AG10803 (cell line): ENCODE measurements at places on chromosomes 6 and 20.

- no peak for DNase-seq
Observed at GRCh38 chr6:80674669-80675068, 568.2 kb downstream of the BCKDHB start.

- no peak for DNase-seq
Observed at GRCh38 chr20:39021748-39022147, 59.6 kb downstream of the DHX35 start.

DNA sequence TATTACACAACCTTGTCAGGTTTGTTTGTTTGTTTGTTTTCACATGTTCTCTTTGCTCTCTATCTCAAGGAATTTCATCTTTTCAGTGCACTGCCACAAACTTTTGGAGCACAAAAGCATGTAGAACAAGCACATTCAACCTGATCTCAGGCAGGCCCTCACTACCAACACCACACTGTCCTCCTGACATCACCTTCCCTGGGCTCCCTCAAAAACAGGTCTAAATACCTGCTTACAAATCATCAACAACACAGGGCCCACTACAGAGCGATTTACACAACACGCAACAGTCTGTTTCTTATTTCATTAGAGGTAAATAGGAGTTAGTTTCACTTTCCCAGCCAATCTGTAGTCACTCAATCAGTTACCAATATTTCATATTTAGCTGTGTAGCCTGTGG is 241.4 kb downstream of the EPHA7 start:
- no peak for DNase-seq

DNA sequence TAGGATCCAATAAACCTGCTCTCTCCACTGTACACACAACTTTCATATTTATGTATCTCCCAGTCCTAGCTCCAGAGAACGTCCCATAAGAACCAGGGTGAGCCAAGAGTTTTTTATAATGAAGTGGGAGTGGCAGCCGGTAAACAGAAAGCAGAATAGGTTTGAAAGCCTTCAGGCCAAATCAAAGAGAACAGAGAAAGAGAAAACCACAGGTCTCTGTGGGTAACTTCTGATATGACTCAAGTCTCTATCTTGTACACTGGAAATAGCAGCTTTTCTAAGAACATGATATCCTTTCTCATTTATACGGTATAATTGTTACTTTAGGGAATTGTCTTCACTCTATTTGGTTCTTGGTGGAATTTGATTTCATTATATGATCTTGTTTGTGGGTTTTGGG is 273.6 kb downstream of the PACRG start:
- no peak for DNase-seq

GRCh38 chr20:63484651-63485403 is 12.4 kb upstream of the KCNQ2 start:
- DNase-seq = no peak

GRCh38 chr6:25401711-25402110 is 122.5 kb downstream of the CARMIL1 start:
- no peak for DNase-seq

DNA sequence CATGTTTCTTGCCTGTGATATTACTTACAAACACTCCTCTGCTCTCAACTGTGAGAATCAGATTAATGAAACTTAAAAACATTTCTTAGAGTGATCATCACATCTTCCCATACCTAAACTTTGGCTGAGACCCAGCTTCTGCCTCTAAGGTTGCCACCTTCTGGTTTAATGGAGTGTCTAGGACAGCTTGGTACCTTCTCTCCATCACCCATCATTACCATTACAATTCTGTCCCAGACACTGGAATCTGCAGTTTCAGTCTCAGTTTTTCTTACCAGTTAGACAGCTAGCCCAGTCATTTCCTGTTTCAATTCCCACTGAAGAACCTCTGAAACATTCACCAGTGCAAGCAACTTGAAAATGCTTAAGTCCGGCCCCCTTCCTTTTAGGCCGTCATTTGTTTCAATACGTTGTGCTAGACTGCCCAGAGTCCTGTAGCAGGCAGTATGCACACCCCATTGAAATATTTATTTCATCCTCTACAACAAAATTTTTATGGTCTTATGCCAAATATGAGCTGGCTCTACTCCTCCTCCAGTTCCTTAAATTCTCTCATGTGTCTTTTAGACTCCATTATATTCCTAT is 107.0 kb upstream of the FOXO3 start:
- DNase-seq = peak; percentile 43

DNA sequence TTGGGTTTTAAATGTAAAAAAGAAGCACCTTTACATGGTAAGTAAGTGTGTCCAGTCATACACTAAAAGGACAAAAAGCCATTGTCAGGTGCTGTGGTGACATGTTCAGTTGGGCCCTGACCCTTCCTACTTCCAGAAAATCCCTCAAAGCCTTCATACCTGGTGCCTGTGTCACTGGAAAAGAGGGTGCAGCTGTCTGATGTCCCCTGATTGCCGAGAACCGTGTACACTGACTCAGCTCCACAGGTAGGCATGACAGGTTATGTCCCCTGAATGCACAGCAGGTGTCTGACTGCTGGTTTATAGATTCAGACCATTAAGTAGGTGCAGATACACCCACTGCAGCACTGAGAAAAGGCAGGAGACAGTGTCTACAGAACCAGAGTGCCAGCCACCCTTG is 99.1 kb downstream of the FOXC1 start:
- no peak for DNase-seq

GRCh38 chr6:74735304-74735703 is 470.5 kb downstream of the COL12A1 start:
- DNase-seq = peak; percentile 97

DNA sequence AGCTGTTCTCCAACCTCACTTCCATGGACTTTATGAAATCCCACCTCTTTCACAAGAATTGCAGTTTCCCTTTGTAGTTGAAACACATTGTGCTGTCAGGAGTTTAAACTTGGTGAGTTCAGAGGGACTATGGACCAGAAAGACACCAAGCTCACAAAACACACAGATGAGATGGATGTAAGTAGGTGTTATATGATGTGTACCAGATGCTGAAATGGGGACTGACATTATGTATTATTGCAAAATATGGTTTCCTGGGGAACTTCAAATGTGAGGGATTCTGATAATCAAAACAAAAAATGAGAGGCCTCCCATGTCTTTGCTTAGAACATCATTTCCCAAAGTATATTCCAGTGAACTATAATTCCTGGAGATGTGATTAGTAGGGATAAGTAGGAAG is 401.1 kb upstream of the ARID1B start:
- DNase-seq = no peak

- peak; percentile 3 for DNase-seq
Observed at GRCh38 chr6:28867086-28867409, 56.7 kb downstream of the TRIM27 start.

DNA sequence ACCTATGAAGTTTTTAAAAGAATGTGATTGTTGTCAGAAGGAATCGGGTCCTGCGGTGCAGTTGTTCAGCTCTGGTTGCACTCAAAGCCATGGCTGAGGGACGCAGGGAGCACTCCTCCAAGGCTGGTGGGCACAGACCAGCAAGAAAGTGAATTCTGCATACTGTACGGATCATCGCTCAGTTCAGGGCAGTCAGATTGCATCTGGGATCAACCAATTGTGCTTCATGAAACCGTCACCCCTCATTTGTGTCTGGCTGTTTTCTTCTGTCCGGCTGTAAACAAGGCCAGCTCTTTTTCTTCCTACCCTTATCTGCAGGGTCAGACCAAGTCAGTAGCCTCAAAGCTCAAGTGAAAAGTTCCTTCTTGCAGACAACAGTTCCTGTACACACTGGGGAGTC is 478.3 kb downstream of the TFAP2A start:
- DNase-seq = no peak

GRCh38 chr6:2911171-2911570 is 8.1 kb upstream of the SERPINB9 start:
- DNase-seq = no peak

GRCh38 chr20:46131396-46131795 is 13.3 kb downstream of the CD40 start:
- DNase-seq = peak; percentile 40

DNA sequence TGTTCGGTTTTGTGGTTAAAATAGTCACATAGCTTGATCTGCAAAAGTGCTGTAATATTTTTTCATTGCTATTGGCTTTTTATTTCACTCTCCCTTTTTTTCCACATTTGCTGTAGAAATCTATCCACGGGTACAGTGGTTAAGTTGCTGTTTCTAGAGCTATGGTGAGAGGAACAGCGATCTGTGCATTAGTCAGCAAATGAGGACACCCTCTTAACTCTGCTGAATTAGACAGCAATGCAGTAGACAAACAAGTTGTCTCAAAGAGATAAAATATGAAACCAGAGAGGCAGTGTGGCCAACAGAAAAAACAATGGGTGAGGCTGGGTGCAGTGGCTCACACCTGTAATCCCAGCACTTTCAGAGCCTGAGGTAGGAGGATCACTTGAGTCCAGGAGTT is 17.6 kb upstream of the SYNJ2 start:
- no peak for DNase-seq

DNA sequence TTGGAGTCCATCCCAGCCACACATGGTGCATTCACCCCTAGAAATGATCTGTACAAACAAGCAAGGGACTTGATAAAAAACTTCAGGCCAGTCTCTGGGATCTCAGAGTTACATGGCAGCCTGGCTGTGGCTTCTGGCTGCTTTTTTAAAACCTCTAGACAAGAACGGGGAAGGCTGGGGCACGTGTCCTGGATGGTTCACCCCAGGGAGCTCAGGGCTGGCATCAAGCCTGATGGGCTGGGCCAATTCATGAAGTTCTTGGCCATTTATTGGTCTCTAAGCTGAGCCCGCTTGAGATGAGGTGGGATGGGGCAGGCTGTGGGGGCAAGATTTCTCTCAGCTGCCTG is 10.4 kb upstream of the ZFAND3 start:
- DNase-seq = peak; percentile 35

- no peak for DNase-seq
Observed at GRCh38 chr20:23534801-23535593, 33.3 kb downstream of the CST9L start.

DNA sequence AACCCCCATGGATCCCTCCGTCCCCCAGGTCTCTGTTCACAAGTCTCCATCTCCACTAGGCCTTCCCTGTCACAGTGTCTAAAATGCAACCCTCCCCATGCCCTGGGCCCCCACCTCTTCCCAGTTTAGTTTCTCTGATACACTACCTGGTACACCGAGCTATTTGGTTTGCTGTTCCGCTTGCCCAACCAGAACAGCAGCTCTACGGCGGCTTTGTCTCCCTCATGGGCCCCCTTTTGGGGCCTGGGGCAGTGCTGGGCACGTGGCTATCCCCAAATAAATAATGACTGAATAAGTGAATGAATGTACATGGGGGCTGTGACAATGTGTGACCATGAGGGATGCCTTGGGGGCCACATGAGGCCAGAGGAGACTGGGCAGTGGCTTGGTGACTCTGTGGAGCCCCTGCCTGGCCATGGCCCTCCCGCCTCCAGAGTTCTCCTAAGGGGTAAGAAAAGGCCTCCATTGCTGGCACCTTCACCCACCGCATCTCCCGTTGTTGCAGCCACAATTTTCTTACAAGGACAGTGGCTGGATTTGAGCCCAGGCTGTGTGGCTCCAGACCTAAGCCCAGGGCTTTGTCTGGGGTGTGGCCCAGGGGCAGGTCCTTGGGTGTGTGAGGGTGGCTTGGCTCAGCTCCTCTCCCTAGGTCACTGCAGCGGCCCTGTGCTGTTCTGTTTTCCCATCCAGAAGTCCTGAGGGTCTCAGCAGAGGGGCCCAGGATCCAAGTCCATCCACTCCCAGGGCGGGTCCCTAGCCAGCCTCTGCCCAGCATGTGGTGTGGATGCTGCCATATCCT is 408.5 kb upstream of the SULF2 start:
- no peak for DNase-seq

- no peak for DNase-seq
Observed at GRCh38 chr6:163442336-163442735, 27.8 kb downstream of the QKI start.

DNA sequence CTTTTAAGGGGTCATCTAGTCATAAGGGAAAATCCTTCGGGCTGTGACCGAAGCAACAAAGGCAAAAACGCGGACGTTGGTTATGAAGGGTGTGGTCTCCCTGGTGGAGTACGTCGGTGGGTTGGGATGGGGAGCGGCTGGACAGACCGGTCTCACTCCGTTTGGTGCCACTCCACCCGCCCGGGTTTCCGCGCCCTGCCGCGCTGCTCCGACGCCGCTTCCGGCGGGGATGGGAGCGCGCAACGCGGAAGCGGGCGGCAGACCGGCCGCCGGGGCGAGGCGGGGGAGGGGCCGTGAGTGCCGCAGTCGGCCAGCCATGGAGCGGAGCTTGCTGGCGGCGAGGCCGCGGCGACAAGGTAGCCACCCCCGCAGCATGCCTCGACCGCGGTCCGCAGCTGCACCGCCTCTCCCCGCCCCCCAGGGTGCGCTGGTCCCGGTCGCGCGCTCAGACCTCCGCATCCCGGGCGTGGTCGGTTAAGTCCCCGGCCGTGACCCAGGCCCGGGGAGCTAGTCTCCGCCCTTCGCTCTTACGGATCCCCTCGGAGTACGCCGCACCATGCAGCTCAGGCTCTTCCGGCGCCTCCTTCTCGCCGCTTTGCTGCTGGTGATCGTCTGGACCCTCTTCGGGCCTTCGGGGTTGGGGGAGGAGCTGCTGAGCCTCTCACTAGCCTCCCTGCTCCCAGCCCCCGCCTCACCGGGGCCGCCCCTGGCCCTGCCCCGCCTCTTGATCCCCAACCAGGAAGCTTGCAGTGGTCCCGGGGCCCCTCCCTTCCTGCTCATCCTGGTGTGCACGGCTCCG is at the start of gene B3GALT4:
B3GALT4 (plus strand) TSS at position 260 of the 799 bp plus-strand sequence; CDS start at position 557, 297 bp downstream.
- peak; percentile 61 for DNase-seq

- DNase-seq = peak; percentile 84
Observed at GRCh38 chr6:291697-292505, at the start of gene DUSP22. Gene DUSP22, plus strand, starts transcription at chr6:292487. Its CDS starts 53 bp downstream, at chr6:292540.

DNA sequence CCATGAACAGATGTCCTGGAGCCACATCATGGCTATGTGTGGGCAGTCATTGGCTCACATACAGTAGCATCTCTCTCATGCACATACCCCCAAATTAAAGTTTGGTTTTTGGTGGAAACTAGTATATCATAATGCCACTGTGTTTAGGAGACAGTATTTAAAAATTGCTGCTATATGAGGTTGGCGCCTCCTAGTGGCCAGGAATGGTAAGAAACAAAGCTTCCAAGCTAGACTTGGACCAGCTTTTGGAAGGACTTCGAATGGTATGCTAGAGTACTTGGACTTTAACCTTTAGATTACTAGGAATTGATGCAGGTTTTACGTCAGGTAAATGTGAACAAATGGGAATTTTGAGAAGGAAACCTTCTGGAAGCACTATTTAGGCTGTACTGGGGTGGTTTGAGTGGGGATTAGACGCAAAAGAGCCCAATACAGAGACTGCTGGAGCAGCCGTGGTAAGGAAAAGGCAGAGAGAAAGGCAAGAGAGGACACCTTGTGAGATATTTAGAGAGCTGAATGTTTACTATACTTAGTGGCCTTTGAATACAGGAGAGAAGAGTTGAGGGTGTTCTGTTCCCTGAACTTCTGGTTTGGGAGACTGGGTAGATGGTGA is 23.8 kb downstream of the PRSS35 start:
- peak; percentile 49 for DNase-seq

- no peak for DNase-seq
Observed at GRCh38 chr6:4677011-4677750, 99.0 kb upstream of the CDYL start.

GRCh38 chr6:98992535-98992934 is 44.8 kb upstream of the FBXL4 start:
- DNase-seq = no peak
